Pulmonary artery endothelial cell (primary cell): ENCODE measurements at places on chromosomes 2 and 18. TPM values are rescaled to one million over a fixed set of nuclear protein-coding genes. Genes with fewer than 3 reads are reported as not detected.

MATN3 gene
- total RNA-seq: 0.95 and 1.1 TPM in 2 replicates

DNA sequence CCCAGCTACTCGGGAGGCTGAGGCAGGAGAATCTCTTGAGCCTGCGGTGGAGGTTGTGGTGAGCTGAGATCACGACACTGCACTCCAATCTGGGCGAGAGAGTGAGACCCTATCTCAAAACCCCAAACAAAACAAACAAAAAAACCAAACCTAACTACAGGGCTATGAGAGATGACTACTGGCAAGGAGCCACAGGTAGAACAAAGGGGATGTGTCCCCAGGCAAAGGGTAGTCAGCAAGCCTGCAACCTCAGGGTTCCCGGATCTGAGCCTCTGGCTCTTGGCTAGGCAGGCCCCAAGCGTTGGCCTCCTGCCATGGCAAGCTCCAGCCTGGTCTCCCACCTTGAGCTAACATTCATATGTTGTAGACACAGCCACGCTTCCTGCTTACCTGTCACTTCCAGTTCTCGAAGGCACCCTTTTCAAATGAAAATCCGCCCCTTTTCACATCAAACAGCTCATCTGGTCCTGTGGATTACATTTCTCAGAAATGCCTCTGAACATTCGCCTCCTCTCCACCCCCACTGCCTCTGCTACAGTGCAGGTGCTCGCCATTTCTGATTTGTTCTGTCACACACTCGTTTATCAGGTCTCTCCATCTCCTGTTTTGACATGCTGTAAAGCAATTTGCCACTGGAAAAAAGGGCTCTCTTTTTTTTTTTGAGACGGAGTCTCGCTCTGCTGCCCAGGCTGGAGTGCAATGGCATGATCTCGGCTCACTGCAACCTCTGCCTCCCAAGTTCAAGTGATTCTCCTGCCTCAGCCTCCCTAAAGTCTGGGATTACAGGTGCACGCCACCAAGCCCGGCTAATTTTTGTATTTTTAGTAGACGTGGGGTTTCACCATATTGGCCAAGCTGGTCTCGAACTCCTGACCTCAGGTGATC is 13.1 kb upstream of the ACTR3 start:
- no peak for DNase-seq

DNA sequence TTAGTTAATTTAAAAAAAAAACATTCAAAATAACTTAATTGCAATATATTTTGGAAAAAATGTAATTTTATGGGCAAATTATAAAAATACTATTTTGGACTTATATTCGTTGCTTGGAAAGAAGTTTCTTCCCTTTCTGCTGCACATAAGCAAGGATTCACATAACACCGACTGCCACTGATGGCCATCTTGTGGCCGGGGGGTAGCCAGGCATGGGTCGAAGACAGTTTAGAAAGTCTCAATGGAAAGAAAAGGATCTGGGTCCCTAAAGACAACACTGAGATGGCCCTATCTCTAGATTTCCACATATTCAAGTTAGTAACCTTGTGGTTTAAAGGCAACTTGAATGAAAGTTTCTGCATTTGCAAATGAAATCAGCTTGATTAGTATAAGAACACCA is 318.6 kb downstream of the AKAIN1 start:
- no peak for DNase-seq

- no peak for DNase-seq
Observed at GRCh38 chr18:43800584-43800983, 523.3 kb upstream of the SYT4 start.
